Stimulated activated CD4-positive, alpha-beta T cell treated with anti-CD3 and anti-CD28 coated beads, TNF-alpha, amount 100 ng/mL, for 24 hours (primary cell): ENCODE measurements at places on chromosomes 2 and 18.

- no peak for DNase-seq
These were observed 118.8 kb upstream of the MAP2 start for GRCh38 chr2:209305026-209305425.

- DNase-seq, result no peak
These were observed 11.8 kb upstream of the ATOH8 start for GRCh38 chr2:85741833-85742455.

- no peak for DNase-seq
These were observed 148.0 kb upstream of the CYRIA start for GRCh38 chr2:16813593-16813992.

DNA sequence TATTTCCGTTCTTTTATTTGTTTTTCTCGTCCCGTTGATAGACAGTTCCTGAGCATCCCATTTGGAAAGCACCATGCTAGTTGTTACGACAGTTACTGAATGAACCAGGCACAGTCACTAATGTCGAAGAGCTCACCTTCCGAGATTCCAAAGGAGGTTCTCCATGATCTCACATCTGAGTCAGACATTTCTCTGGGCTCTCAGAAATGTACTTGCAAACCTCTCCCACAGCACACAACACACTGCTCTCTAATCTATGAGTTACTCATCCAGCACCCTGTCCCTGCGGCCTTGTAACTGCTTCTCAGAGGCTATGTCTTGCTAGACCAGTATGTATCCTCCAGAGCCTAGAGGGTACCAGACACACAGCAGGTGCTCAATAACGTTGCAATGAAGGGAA lies 174.7 kb downstream of the DNER start:
- no peak for DNase-seq

DNA sequence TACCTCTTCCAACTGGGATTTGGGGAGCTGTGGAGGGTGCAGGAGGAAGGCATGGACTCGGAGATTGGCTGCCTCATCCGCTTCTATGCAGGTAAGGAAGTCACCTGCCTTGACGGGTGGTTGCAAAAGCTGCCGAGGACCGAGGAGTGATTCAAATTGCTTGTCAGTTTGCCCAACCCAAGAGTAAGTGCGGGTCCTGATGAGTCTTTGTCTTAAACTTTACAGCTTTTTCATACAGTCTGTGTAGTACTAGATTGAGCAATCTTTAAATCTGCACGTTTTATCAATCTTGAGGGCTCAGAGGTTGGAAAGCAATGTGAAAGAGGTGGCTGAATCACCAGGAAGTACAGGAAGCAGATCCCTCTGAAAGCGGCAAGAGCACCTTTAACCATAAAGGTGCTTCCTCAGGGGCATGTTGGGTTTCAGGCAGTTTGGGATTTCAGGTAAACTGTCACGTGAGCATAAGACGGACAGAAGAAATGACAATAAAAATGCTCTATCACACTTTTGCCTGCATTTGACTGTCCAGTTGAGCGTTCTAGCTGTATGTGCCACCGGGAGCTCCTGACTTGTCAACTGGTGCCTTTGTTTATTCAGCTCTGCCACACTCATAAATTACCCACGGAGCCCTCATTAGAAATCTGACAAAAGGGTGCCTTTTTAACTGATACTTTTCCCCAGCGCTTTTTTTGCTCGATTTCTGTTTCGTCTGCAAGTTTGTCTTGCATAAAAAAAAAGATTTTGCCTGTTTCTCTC lies 2.0 kb downstream of the PHLPP1 start:
- no peak for DNase-seq

GRCh38 chr2:57126410-57126809 lies 920.2 kb upstream of the VRK2 start:
- no peak for DNase-seq

GRCh38 chr2:21836261-21836660 lies 712.5 kb downstream of the TDRD15 start:
- no peak for DNase-seq

DNA sequence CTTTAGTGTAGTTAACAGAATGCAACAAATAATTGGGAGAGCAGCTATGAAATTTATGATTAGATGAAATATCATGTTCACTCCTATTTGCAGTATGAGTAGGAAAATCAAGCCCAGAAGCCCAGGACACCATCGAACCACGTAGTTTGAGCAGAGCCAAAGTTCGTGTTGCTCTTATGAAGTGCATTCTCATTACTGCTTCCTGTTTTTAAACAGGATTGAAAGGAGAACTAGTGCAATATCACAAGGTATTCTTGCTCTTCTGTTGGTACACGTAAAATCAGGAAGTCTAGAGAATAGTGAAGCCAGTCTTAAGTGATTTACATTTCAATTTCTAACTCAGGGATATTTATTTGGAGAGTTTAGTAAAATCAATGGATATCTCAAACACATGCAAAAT lies 21.1 kb downstream of the ARHGAP15 start:
- no peak for DNase-seq

DNA sequence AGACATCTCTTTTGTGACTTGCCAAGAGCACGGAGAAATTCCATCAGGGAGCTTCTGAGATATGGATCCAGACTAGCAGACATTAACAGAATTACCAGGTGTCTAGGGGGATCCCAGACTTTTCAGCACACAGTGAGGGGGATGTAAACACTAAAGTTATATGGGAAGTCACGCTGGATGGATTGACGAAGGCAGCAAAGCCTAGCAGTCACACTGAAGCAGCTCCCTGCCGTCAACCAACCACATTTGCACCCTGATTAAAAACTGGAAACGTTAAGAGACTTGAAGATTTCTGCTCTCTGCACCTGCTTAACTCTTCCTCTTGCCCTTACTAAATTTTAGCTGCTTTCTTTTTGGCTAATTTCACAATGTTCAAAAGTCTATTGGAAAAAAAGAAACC lies 62.5 kb upstream of the BCL2L11 start:
- DNase-seq, result no peak

GRCh38 chr2:217054791-217055190 lies 194.9 kb upstream of the TNP1 start:
- DNase-seq, result no peak

DNA sequence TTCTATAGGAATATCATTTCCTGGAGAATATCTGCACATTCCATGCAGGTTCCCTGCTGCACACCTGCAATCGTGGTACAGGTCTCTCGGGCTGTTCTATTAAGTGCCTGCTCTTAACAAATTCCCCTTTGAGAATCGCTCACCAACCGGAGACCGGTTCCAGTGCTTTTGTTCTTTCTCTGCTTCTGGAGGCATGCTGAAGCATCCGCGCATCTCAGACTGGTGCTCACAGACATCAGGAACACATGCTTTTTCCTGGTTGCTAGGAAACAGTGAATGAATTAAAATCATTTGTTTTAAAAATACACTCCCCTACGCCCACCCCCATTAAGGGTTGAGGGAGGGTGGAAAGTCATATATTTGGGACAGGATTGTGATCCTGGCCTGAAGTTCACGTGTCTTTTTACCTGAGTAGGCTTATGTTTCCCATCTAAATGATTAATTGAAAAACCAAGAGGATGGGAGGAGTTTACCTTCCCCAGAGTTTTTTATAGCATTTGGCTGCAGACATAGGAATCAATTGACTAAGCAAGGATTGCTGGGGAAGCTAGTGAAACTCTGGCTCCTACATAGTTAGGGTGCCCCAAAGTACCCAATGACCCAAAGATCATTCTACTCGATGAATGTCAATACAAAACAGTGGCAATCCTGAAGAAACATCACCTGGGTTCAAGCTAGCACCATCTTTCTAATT lies at the start of gene C2orf80:
C2orf80 (minus strand) TSS at position 221 of the 694 bp plus-strand sequence. CDS start 3,044 bp downstream, outside the sequence.
- DNase-seq, result no peak

GRCh38 chr2:196336715-196337114 lies 165.3 kb upstream of the STK17B start:
- DNase-seq, result no peak

- DNase-seq, result no peak
These were observed 186.5 kb downstream of the TRIB2 start for GRCh38 chr2:12903272-12903671.

DNA sequence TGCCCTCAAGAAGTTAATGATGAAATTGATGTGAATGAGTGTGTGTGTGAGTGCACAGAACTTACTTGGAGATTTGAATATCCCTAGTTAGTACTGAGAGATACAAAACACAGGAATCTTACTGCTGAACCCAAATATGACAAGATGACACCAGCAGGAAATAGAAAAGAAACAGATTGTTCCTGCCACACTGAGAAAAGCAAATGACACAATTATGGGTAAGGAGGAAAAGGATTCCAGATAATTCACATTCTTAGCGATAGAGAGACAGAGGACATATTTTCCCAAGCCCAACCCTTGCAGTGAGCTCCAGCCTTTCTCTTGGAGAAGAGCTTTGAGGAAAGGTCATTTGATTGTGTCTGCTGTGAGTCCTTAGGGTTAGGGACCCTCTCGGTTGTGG lies 105.7 kb upstream of the SMIM21 start:
- DNase-seq, result no peak

- DNase-seq, result no peak
These were observed 9.0 kb upstream of the ONECUT2 start for GRCh38 chr18:57426187-57426586.

DNA sequence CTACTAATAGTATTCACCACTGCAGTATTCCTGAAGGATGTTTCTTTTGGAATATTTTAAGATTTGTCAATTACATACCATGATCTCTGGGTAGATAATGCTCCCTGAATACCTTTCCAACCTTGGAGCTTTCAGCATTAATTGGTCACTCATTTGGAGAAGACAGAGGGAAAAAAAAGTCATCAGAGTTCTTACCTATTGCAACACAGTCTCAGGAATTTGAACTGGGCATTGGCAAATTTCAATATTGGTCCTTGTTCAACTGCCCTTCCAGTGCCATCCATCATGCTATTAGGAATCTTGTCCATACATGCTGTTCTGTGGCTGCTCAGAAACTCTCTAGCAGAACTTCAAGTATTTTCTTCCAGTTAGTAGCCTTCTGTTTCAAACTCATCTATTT lies 83.6 kb upstream of the KCNJ3 start:
- no peak for DNase-seq

GRCh38 chr2:20455076-20455587 lies 8.3 kb downstream of the RHOB start:
- DNase-seq, result no peak

DNA sequence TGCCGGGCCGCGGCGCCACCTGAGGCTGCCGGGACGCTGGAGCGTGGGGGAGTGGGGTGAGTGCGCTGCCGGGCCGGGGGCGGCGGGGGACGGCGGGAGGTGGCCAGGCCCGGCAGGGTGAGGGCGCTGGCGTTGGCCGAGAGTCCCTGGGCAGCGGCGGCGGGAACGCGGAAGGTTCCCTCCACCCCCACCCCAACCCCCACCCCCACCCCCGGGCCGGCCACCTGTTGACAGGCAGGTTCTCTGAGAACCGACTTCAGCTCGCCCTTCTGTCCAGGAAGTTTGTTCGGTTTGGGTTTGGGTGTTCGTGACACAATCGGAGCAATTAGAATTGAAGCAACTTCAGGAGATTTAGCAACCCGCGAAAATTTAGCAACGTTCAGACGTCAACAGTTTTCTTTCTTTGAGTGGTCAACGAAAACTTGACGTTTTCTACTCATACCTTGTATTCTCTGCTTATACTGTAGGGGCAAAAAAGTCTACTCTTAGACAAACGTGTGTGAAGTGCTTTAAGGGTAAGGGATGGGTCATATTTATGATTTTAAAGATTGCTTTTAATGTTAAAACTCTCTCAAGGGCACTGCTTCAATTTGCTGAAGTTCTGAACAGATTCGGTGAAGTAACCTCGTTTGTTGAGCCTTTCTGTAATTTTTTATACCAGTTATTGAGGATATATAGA lies 9.3 kb downstream of the OTX1 start:
- DNase-seq, result no peak

GRCh38 chr18:70337139-70337972 lies 48.5 kb downstream of the SOCS6 start:
- DNase-seq, result no peak

DNA sequence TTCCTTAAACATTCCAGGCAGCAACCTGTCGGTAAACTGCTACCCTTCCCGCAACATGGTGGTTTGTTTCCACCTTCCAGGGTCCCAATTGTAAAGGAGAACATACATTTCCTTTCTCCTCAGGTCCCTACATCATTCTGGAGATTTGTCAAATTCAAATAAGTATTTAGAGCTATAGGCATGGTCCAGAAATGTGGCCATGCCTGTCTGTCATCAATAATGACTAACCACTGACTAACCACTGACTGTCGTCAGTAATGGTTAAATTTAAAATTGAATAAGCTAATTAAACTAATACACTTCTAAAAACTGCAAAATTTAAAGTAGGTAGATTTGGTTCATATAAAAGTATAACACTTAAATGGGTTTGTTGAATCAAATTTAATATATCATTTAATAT lies 984.0 kb upstream of the SLC39A10 start:
- DNase-seq, result no peak

DNA sequence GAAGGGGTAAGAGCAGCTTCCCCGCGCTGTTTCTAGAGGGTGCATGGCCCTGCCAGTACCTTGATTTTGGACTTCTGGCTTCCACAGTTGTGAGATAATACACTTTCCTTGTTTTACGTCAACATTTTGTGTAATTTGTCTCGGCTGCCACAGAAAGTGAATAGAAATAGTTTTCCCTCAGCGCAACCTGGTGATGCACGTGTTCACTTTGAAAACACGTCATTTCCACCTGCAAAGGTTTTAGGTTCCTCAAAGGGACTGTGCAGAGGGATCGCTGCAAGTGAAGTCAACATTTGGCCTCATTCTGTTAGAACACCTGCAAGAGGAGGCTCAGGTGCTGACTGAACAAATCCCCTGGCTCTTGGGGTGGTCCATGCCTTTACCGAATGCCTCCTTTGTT lies 71.7 kb downstream of the LONRF2 start:
- no peak for DNase-seq

DNA sequence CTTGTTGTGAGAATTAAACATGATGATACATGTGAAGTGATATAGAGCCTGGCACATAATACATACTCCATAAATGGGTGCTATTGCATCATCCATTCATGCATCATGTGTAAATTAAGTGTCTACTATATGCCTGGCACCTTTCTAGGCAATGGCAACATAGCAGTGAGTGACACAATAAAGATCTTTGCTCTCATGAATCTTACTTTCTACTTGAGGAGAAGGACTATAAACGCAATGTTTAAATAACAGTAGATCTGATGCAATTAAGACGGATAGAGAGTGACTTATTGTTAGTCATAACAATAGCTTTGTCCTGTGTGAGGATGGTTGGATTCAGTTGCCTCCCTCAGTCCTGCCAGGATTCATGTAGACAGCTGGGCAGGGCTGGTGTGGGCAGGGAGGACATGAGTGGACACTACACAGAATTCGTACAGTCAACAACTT lies 88.4 kb upstream of the NPAS2 start:
- DNase-seq, result no peak

- peak; percentile 22 for DNase-seq
These were observed at the start of gene DSG2 for GRCh38 chr18:31497836-31498573. Gene DSG2 (plus strand): TSS chr18:31498177. CDS start chr18:31498252, 75 bp downstream.

DNA sequence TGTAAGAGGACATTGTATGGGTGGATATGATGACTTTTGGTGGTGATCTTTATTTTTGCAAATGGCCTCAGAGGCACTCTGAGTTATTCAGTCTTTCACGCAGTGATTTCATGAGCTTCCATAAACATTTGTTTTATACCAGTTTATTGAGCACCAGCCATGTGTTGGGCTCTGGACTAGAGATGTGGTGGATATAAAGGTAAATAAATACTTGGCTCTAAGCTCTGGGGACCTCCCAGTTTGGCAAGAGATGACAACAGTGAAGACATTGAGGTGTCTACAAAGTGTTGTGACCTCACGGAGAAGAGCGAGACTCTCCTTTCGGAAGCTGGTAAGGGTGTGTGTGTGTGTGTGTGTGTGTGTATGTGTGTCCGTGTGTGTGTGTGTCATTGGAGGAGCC lies 146.4 kb downstream of the TANC1 start:
- DNase-seq, result no peak

GRCh38 chr18:2978208-2978607 lies 34.7 kb downstream of the LPIN2 start:
- DNase-seq, result no peak
